ENCODE measurements at places on chromosomes 7 and 10. TPM values are rescaled to one million over a fixed set of nuclear protein-coding genes. Genes with fewer than 3 reads are reported as not detected.
A peak's percentile ranks its signal among the peaks of the same experiment; 100 is the strongest.

DNA sequence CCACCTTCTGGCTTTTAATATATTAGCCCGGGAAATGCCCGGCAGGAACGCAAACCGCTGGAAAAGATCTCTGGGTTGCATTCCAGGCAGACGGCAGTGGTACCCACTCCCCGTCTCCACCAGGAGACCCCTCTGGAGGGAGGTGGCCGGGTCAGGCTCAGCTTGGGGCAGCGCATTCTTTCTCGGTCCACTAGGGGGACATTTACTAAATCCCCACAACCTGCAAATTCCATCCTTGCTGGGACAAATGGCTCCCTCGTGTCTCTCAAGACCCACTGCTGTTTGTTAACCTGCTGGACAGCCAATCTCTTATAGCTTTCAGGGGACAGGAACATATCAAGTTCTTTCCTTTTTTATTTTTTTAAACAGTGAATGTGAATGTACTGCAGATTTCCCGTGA lies 45.8 kb upstream of the CARD11 start:
- H3K27me3 ChIP-seq = peaks cover 3% of the 10 kb centered on the region
- H3K4me1 ChIP-seq = no peaks in the 10 kb centered on the region
- DNase-seq = peak; percentile 60

The AKR1D1 gene
- total RNA-seq = not detected

The SGPL1 gene
- total RNA-seq = 111 TPM

The EMX2 gene
- total RNA-seq = 0.47 TPM

GRCh38 chr10:17661510-17661909 lies 17.6 kb downstream of the STAM start:
- no peak overlapping the region for H3K27ac ChIP-seq
- no peaks in the 10 kb centered on the region for H3K4me1 ChIP-seq
- no peak for DNase-seq
- H3K36me3 ChIP-seq = peaks cover 12% of the 10 kb centered on the region
- H3K27me3 ChIP-seq = no peaks in the 10 kb centered on the region

GRCh38 chr7:75925717-75926435 lies 10.9 kb downstream of the POR start:
- no peak overlapping the region for H3K27ac ChIP-seq
- no peak overlapping the region for H3K4me3 ChIP-seq
- peaks cover 5% of the 10 kb centered on the region for H3K27me3 ChIP-seq

The NME8 gene
- total RNA-seq = not detected

DNA sequence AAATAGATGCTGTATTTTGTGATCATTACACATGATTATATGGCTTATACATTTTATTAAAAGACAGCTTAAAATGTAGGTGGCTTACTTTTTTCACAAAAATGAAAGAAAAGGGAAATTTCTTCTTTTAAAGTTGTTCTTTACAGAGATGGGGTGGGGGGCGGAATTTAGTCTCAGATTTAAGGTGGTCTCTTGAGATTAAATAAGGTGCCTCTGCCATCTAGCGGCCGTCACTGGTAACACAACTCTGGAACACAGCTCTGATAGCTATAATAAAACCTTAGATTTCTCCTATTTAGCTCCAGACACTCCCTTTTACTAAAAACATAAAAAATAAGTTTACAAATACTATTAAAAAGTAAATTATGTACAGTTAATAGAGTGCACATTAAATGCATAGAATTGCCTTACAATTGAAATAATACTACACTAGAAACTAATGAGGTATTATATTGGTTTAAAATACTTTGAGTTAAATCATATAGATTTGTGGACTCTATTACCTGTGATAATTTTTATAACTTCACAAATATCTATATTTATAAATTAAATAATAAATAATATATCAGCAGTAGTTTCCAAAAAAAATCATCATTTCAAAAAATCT lies 210.9 kb downstream of the DGKB start:
- no peak overlapping the region for H3K4me3 ChIP-seq
- H3K27ac ChIP-seq = no peak overlapping the region
- H3K27me3 ChIP-seq = no peaks in the 10 kb centered on the region
- peak; percentile 74 for DNase-seq

The ADARB2 gene
- 20.6 TPM for total RNA-seq

DNA sequence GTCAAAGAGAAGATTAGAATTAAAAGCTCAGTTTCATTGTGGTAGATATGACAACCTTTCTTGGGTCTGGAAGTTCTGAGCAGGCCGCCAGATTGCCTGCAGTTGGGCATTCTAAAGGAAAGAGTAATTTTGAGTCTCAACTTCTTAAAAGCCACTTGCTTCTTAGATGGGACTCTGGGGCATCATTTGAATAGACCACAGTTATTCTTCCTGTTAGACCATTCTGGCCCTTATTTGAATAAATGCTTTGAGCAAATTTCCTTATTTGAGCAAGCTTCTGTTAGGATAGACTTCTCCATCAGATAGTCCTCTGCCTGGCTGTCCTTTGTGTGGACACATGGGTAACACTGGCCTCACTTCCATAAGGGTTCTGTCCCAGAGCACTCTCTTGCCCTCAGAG lies 40.2 kb downstream of the SND1 start:
- peaks cover 2% of the 10 kb centered on the region for H3K27me3 ChIP-seq
- H3K4me3 ChIP-seq = no peak overlapping the region

The BTBD16 gene
- total RNA-seq = 0.98 TPM

GRCh38 chr7:18354108-18355085 lies 141.2 kb upstream of the HDAC9 start:
- no peaks in the 10 kb centered on the region for H3K36me3 ChIP-seq
- no peak overlapping the region for H3K4me3 ChIP-seq
- peaks cover 6% of the 10 kb centered on the region for H3K4me1 ChIP-seq
- H3K27me3 ChIP-seq = no peaks in the 10 kb centered on the region
- H3K27ac ChIP-seq = no peak overlapping the region

GRCh38 chr7:157670490-157671357 lies 333.9 kb downstream of the DNAJB6 start:
- H3K36me3 ChIP-seq = no peaks in the 10 kb centered on the region
- H3K4me1 ChIP-seq = peaks cover 6% of the 10 kb centered on the region
- H3K4me3 ChIP-seq = no peak overlapping the region
- H3K27me3 ChIP-seq = peaks cover 5% of the 10 kb centered on the region

DNA sequence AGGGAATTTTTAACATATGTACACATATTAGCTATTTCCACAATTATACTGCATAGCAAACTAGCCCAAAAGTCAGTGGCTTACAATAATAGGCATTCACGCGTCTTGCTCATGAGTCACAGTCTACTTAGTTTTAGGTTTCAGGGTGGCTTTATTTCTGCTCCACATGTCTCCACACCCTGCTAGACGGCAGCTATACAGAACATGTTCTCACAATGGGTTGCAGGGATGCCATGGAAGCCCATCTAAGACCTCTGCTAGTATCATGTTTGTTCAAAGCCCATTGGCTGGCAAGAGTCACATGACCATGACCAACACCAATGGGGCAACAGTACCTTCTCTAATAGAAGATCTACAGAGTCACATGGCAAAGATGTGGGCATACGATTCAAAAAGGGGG lies 96.3 kb upstream of the NEBL start:
- no peaks in the 10 kb centered on the region for H3K36me3 ChIP-seq
- H3K4me1 ChIP-seq = peaks cover 3% of the 10 kb centered on the region
- H3K27ac ChIP-seq = no peak overlapping the region
- no peak overlapping the region for H3K4me3 ChIP-seq

The CALML3 gene
- total RNA-seq = not detected

The CHN2 gene
- 63.2 TPM for total RNA-seq

GRCh38 chr7:85890244-85890811 lies 703.5 kb upstream of the SEMA3D start:
- no peaks in the 10 kb centered on the region for H3K27me3 ChIP-seq
- no peak overlapping the region for H3K4me3 ChIP-seq
- no peaks in the 10 kb centered on the region for H3K36me3 ChIP-seq

GRCh38 chr7:20033621-20034400 lies 183.4 kb downstream of the MACC1 start:
- peaks cover 5% of the 10 kb centered on the region for H3K4me1 ChIP-seq
- H3K27me3 ChIP-seq = no peaks in the 10 kb centered on the region
- H3K36me3 ChIP-seq = no peaks in the 10 kb centered on the region
- H3K27ac ChIP-seq = no peak overlapping the region
- no peak overlapping the region for H3K4me3 ChIP-seq
- no peak for DNase-seq

The ITIH5 gene
- 0.29 TPM for total RNA-seq

DNA sequence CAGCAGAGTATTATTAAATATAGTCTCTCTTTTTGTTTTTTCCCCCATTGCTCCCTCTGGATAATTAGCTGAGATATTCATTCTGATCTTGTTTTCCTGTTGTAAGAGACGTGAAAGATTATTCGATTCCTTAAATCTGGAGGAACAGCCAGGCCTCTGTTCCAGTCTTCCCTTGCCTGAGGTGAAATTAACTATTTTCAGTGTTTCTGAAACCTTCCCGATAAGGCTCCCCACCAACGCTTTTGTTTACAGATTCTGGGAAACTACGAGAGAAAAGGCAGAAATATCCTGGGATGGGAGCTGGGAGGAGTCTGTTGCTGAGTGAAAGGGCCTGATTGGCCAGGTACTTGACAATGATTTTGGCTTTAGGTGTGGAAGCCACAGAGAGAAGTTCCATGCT lies 63.6 kb upstream of the AGR3 start:
- peaks cover 27% of the 10 kb centered on the region for H3K36me3 ChIP-seq
- H3K27me3 ChIP-seq = peaks cover 1% of the 10 kb centered on the region
- H3K4me3 ChIP-seq = no peak overlapping the region

The TEX47 gene
- not detected for total RNA-seq

DNA sequence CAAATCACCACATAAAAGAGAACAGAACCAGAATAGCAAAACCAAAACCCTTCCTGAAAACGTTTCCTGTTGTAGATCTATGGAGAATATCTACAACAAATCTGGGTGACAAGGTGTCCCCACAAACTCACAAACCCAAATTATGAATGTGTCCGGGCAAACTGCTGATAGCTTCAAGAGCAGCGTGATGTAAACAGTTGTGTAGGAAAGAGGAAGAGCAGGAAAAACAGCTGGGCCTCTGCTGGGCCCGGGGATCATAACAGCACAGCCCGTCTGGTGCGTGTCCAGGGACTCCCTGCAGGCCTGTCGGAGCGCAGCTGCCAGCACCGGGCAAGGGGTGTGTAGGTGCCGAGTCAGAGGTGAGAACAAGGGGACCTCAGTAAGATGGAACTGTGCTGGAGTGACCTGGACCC lies 53.7 kb downstream of the KCNH2 start:
- peaks cover 9% of the 10 kb centered on the region for H3K4me1 ChIP-seq
- DNase-seq = peak; percentile 41
- peak overlapping the region; percentile 30 for H3K27ac ChIP-seq

- H3K27ac ChIP-seq = peak overlapping the region; percentile 49
- no peaks in the 10 kb centered on the region for H3K27me3 ChIP-seq
- DNase-seq = no peak
- H3K4me1 ChIP-seq = peaks cover 45% of the 10 kb centered on the region
- no peaks in the 10 kb centered on the region for H3K36me3 ChIP-seq
Observed at GRCh38 chr7:148850564-148850963, 33.5 kb downstream of the EZH2 start.

- no peak for DNase-seq
- no peaks in the 10 kb centered on the region for H3K4me1 ChIP-seq
- no peaks in the 10 kb centered on the region for H3K27me3 ChIP-seq
- H3K36me3 ChIP-seq = no peaks in the 10 kb centered on the region
- no peak overlapping the region for H3K27ac ChIP-seq
- H3K4me3 ChIP-seq = no peak overlapping the region
Observed at GRCh38 chr10:73117976-73118743, 7.9 kb downstream of the NUDT13 start.

The LRRD1 gene
- total RNA-seq = 0.15 TPM

The FAM25A gene
- not detected for total RNA-seq

The SYT15B gene
- not detected for total RNA-seq

The EPHB6 gene
- total RNA-seq = 21.4 TPM

DNA sequence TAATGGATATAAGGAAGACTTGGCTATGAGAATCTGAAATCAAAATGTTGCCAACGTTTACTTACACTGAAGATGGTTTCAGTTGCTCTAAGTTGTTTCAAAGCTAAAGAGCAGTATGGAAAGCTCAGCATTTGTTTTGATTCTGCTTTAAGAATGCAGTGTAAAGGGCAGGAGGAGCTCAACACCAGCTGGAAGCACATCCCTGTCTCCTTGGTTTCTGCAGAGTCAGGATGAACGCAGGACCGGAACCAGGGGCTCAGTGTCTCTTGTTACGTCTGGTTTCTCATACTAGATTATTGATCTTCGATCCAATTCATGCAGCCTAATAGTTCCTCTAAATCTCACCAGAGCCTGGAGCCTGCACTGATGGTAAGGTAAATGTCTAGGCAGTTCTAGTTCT lies 24.1 kb downstream of the ZRANB1 start:
- no peaks in the 10 kb centered on the region for H3K36me3 ChIP-seq
- no peak for DNase-seq
- H3K27ac ChIP-seq = no peak overlapping the region
- peaks cover 2% of the 10 kb centered on the region for H3K27me3 ChIP-seq
- no peak overlapping the region for H3K4me3 ChIP-seq

DNA sequence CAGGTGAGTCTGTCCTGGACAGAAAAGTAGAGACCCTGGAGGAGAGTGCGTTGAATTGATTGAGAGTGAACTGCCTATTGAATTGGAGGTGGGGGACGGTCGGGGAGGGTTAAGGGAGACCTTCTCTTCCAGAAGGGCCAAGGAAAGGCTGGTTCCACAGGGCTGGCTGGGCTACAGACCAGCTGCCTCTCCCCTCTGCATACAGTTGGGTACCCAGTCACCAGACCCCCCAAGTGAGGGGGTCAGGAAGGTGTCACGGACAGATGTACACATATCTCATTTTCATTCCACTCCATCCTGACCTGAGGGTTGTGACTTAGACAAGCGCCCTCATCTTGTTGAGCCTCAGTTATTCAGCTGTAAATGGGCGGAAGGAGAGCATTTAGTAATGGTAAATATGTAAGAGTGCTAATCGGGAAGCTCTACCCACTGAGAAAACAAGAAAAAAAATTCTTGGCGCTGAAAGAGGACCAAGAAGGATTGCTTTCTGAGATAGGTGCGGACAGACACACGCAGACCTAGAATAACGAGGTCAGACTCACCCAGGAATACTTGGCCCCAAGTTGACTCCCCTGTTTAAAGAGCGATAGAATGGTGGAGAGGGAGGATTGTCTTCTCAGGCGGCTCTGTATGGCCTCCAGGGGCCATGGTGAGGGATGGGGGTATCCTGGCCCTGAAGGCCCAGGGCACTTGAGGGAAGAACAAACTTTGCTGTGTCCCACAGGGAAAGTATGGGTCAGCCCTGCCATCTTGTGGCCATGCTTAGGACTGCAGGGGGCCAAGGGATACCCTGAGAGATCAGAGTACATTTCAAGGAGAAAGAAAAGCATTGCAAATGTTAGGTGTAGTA lies 7.2 kb upstream of the MBL2 start:
- peaks cover 2% of the 10 kb centered on the region for H3K4me1 ChIP-seq
- DNase-seq = peak; percentile 92
- no peaks in the 10 kb centered on the region for H3K27me3 ChIP-seq
- H3K27ac ChIP-seq = no peak overlapping the region

- no peaks in the 10 kb centered on the region for H3K27me3 ChIP-seq
- H3K36me3 ChIP-seq = peaks cover 1% of the 10 kb centered on the region
- H3K27ac ChIP-seq = no peak overlapping the region
- H3K4me3 ChIP-seq = no peak overlapping the region
- no peaks in the 10 kb centered on the region for H3K4me1 ChIP-seq
- no peak for DNase-seq
Observed at GRCh38 chr10:12235796-12236195, 39.8 kb downstream of the CDC123 start.

GRCh38 chr7:94429153-94429552 lies 34.5 kb downstream of the COL1A2 start:
- no peak overlapping the region for H3K4me3 ChIP-seq
- no peaks in the 10 kb centered on the region for H3K36me3 ChIP-seq
- no peak overlapping the region for H3K27ac ChIP-seq
- no peaks in the 10 kb centered on the region for H3K27me3 ChIP-seq

The ACHE gene
- total RNA-seq = 30.0 TPM

The DGKI gene
- 19.4 TPM for total RNA-seq

- no peak overlapping the region for H3K27ac ChIP-seq
- peaks cover 4% of the 10 kb centered on the region for H3K27me3 ChIP-seq
- H3K4me1 ChIP-seq = peaks cover 4% of the 10 kb centered on the region
- H3K4me3 ChIP-seq = no peak overlapping the region
- DNase-seq = no peak
Observed at GRCh38 chr10:104026762-104027161, 58.9 kb downstream of the COL17A1 start.

The CALHM1 gene
- not detected for total RNA-seq

The NPC1L1 gene
- not detected for total RNA-seq

Measured in glutamatergic neuron (in vitro differentiated cells).